ENCODE measurements at places on chromosomes 13 and 19.

DNA sequence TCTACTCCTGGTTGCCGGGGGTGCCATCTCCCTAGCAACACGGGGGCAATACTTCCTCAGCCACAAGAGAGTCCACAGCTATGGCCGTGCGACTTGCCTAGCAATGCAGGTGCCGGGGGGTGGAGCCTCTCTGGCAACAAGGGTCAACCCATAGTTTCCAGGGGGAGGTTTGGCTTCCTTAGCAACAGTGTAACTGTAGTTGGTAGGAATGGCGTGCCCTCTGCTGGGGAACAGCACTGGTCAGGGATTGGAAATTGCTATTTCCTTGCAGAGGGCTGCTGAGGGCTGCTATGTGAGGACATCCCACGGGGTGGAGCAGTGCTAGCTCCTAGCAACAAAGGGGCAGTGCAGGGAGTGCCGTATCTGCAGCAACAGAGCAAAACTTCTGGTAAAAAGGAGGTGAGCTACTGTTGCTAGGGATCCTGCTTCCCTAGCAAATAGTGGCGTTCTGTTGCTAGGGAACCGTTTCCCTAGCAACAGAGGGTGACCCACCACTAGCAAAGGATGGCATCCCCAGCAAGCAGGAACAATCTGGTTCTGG, 7.0 kb upstream of the TMC4 start:
- no peak for DNase-seq

- peak; percentile 26 for DNase-seq
These were observed 699 bp downstream of the PTOV1 start for GRCh38 chr19:49851456-49852259.

- no peak for DNase-seq
These were observed 39.6 kb downstream of the ATP11A start for GRCh38 chr13:112729408-112729807.

- DNase-seq, result no peak
These were observed 816.9 kb upstream of the SLC10A2 start for GRCh38 chr13:103883164-103883563.

DNA sequence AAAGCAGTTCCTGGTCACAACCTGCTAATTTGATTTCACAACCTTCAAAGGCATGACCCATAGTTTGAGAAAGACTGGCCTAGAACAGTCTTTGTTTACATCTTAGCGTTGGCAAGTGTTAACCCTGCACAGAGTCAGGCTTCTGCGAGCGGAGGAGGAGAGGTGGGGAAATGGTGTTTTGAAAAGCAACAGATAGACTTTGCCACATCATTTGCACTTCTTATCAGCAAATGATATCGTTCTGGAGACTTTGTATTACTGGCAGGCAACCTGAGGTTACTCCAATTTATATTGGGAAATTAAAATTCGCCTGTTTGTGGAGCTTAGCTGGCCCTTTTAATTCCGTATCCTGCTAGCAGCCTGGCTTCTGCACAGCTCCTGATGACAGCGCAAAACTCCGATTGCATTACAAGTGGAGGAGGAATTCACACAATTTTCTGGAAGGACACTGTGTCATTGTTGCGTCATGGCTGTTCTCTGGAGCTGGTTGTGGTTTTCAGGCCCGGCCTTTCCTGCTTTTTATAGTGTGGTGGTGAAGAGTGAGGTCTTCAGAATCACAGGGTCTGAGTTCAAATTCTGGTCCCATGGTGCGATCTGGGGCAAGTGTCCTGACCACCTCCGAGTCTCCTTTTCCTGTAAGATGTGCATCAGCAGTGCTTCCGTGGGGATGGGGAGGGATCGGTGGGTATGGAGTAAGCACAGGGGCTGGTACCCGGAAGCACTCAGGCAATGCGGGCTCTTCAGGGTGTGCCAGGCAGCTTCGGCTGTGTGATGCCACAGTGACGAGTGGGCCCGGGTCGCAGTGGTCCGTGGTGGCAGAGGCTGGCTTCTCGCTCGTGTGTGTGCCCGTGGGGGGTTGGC, 49.1 kb upstream of the EHD2 start:
- no peak for DNase-seq

GRCh38 chr19:55962186-55962585, 14.6 kb downstream of the NLRP8 start:
- DNase-seq, result no peak

DNA sequence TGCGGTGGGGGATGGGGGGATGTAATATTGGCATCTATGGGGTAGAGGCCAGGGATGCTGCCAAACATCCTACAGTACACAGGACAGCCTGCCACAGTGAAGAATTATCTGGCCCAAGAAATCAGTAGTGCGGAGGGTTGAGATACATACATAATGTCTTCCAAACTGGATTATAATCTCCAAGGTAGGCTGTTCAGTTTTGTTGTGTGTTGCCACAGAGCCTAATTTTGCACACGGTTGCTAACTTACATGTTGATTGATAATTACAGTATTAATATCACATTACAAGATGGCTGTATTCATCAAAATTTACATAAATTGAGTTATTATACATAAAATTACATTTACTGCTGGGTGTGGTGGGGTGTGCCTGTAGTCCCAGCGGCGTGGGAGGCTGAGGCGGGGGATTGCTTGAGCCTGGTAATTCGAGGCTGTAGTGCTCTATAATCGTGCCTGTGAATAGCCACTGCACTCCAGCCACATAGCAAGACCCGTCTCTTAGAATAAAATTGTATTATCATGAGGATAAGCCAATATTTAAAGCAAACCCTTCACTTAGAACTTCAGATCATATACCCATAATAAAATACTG, 8.1 kb downstream of the POMP start:
- DNase-seq, result no peak

DNA sequence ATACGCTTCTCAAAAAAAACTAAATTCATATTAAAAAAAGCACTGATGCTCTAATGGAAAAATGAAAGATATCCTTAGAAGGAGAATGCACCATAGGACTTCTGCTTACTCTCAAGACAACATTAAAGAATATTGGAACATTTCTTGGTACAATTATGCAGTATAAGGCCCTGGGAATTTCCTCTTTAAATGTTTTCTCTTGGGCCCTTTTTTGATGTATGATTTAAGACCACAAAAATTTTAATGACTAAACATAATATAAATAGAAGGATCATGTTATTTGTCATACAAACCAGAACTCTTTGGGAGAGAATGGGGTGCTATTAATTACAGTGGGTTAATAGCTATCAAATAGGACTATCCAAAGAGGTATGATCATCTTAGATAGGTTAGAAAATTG, 403.7 kb downstream of the FGF14 start:
- no peak for DNase-seq

GRCh38 chr13:30608364-30608763, 9.4 kb upstream of the USPL1 start:
- DNase-seq, result no peak

GRCh38 chr19:38337360-38337653, 1.7 kb downstream of the CATSPERG start:
- no peak for DNase-seq

GRCh38 chr19:14381689-14382474, 638 bp downstream of the ADGRE5 start:
- peak; percentile 95 for DNase-seq

GRCh38 chr19:41416194-41416674, 10.9 kb downstream of the B3GNT8 start:
- no peak for DNase-seq

DNA sequence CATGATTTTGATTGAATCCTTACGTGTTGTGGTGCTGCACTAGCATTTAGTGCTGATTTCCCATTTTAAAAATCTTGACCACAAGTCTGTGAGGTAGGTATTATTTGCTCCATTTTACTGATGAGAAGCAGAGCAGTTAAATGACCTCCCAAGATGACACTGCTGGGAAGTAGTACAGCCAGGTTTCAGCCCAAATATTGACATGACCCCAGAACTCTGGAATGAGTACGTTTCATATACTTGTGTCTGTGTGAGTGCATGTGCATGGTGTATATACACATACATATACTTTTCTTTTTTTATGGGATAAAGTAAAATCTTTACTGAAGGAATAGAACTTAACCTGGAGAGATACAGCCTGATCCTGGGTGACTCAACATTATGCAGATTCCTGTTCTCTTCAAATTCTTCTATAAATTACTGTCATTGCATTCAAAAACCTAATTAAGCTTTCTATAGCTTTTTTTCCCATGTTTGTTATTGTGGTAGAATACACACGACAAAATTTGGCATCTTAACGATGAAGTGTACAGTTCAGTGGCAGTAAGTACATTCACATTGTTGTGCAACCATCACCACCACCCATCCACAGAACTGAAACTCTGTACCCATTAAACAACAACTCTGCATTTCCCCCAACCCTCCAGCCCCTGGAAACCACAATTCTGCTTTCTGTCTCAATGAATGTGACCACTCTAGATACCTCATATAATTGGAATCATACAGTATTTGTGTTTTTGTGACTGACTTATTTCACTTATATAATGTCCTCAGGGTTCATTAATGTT, 311.9 kb downstream of the MTUS2 start:
- DNase-seq, result no peak
